ENCODE measurements at places on chromosomes 7 and 10.
A peak's percentile ranks its signal among the peaks of the same experiment; 100 is the strongest.

GRCh38 chr7:27965650-27966049 is 214.9 kb downstream of the JAZF1 start:
- no peak for DNase-seq

DNA sequence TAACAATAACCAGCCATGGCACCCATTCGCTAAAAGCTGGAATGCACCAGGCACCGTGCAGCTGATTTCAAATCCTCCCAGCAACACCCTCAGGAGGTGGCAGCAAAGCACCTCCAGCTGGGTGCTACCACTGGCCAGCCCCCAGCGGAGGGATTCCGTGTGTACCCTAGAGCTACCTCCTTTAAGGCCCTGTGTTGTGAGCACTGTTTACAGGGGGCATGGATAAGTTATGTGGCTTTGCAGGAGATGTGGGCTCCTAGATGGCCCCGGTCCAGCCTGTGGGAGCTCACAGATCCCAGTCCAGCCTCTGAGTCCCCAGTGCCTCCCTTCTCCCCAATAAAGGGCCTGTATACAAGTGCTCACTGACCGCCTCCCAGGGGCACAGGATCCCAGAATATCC is 27.1 kb downstream of the TNRC18 start:
- DNase-seq, result peak; percentile 47

GRCh38 chr10:122379041-122379440 is 4.5 kb downstream of the PLEKHA1 start:
- no peak for DNase-seq

- no peak for DNase-seq
Observed at GRCh38 chr7:71615017-71615416, 483.1 kb downstream of the GALNT17 start.

DNA sequence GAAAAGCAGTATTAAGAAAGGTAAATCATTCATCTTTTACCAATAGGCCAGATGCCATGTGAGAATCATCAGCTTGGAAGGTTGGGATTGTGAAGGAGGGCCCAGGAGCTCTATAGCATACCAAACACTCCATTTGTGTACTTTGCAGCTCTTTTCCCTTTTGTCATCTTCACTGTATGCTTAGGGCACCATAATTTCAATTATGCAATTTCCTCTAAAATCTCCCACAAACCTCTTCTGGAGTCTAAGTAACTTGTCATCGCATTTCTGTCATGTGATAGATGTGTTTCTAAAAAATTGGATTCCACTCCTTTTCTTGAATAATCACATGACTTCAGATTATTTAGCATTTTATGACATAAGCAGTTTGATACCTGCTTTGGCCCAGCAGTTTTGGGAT is 17.9 kb downstream of the RPP30 start:
- DNase-seq, result no peak

- no peak for DNase-seq
Observed at GRCh38 chr10:77105761-77106221, 531.8 kb downstream of the KCNMA1 start.

DNA sequence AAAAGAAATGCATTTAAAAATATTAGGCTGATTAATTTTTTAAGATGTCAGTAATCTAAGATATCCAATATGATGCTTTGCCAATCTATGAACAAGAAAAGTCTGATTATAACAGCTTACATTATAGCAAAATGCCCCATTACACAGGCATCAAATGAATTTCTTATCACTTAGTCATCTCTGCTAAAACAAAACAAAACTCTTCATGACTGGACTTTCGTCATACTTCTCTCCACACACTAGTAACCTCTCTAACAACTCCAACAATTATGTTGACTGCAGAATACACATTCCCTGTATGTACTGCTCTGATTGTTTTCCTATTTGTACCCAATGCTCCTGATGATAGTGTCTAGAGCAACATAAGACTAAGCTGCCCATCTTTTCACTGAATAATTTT is 3.8 kb upstream of the MKI67 start:
- DNase-seq, result no peak

- no peak for DNase-seq
Observed at GRCh38 chr10:58554316-58554715, 41.6 kb downstream of the BICC1 start.

DNA sequence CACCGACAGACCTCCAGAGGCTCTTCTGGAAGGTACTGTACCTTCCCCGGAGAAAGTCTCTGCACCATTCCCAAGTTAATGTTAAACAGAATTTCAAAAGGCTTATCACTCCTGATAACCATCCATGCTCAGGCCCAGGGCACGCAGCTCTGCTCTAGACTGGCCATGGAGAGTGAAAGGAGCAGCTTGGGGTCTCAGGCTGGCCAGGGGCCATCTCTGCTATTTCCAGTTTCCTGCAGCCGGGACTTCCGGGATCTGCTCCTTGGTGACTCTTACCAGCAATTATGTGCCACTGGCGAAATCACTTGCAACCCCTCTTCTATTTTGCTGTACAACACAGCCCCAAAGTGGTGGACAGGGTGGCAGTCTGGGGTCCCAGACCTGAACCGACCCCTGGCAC is 6.0 kb downstream of the CLDN15 start:
- DNase-seq, result no peak

DNA sequence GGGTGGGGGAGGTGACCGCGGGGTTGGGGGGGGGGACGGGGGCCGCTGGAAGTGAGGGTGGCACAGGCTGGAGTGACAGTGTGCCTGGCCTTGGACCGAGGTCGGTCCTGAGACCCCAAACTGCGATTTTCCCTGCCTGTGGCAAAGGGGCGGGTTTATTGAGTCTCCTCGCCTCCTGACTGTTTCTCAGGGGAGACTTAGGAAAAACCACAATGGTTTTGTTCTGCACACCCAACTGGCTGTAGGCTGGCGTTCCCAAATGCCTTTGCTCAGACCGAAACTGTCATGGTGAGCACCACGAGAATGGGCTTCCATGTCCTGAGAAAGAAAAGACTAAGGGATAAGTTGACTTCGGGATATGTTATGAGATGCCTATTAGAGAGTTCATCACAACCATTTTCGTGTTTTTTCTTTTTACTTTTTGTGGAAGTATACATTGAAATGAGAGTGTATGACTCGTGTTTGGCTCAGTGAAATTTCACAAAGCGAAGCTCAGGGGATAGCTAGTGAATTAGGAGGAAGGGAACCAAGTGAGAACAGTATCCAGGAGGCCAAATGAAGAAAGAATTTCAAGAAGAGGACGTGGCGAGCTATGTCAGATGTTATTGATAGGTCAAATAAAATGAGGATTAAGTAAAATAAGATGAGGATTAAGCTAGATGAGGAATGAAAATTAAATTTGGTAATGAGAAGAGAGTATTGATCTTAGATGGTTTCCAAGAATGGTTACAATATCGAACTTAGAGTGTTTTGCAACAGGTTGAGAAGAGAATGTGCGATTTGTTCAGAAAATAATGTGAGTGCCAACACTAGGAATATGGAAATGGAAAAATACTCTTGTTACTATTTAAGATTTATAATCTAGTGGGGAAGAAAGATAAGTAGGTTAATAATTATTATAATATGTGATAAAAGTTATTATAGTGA is 918 bp downstream of the NET1 start:
- peak; percentile 14 for DNase-seq

GRCh38 chr10:94012834-94013233 is 19.1 kb downstream of the PLCE1 start:
- DNase-seq, result no peak

- DNase-seq, result no peak
Observed at GRCh38 chr10:47090903-47091302, 179.7 kb downstream of the PTPN20 start.

DNA sequence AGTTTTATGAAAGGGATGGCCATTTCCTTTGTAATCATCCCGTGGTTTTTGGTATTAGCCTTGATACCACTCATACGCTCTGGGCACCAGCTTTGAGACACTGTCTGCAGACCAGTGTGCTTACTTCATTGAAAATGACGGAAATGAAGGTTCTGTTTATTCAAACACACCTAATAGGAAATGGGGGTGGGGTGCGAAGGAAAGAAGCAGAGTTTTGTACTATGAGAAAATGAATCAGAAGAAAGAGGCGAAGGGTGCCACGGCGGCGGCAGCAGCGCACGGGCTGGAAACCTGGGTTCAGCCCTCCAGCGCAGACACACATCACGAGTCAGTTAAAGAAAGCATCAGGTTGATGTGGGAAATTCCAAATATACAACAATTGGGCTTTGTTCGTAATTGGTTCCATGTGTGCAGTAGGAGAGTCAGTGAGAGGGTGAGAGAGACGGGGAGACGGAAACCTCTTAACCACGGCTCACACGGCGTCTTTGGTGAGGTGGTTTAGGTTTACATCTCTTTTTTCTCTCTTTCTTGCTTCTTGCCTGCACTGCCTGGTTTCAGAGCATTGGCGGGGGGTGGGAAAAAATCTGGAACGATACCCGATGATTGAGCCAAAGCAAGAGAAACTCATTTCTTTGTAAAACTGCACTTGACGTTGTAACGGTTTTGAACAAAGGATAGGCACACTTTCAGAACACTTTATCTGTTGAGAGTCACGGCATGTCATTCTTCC is 321.2 kb downstream of the FRMD4A start:
- no peak for DNase-seq

DNA sequence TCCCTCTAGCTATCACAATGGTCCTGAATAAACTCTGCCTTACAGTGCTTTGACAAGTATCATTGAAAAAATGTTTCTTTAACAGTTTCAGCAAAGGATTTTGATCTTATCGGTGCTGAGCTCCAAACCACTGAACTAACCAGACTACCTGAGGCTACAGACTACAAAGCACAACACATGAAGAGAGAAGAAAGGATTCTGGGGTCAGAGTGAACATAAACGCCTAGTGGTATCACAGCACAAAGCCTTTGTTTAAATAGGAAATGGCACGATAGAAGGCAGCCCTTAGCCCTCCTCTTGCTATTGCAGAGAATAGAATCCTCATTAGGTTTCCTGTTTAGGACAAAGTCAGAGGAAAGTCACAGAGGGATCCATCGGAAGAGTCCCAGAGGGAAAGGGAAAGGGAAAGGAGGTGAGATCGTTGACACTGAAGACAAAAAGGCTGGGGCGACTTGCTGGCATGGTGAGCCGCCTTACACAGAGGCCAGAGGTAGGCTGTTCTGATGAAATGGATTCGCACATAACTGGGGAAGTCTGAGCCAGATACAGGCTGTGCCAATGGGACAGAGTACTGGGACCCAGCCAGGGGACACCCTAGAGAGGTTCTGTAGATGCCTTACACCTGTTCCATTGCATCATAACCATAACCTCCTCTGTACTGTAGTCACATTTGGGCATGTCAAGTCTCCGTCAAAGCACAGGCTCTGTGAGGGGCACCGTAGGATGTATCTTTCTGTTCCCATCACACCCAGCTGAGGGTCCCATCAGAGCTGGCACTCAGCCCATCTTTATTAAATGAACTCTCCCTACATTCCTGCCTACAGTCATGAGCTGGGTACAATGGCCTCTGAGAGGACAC is 71.5 kb downstream of the XPNPEP1 start:
- DNase-seq, result no peak

- no peak for DNase-seq
Observed at GRCh38 chr7:116968631-116969030, 15.3 kb downstream of the ST7 start.

DNA sequence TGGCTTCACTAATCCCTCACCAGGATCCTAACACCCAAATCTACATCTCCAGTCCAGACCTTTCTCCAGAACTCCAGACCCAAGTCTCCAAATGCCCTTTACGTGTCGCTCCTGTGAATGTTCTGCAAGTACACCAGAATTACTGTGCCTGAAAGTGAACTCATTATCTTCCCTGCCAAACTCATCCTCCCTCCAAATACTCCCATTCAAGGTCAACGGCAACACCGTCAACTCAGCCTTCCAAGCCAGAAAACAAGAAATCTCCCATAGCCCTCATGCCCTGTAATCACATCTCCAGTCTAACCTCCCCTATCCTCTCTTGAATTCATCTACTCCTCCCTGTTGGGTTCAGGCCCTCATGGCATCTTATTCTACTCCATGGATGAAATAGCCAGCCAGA is 12.3 kb downstream of the CREB3L2 start:
- no peak for DNase-seq

- no peak for DNase-seq
Observed at GRCh38 chr7:96045181-96045580, 272.8 kb downstream of the DYNC1I1 start.

GRCh38 chr10:45411607-45411940 is 37.6 kb downstream of the ALOX5 start:
- DNase-seq, result no peak

- DNase-seq, result no peak
Observed at GRCh38 chr10:21260506-21261149, 264.9 kb downstream of the SKIDA1 start.

DNA sequence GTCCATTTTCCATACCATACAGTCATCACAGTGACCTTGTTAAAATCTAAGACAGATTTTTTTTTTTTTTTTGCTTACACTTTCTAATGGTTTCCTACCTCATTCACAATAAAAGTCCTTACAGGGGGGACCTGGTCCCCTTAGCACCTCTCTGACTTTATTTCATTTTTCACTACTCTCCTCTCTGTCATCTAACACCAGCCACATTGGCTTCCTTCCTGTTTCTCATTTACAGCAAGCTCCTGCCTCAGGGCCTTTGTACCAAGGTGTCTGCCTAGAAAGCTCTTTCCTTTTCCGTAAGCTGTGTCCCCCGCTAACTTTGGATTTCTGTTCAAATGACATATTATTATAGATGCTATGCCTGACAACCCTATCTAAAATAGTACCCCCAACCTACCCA is 27.7 kb downstream of the CC2D2B start:
- no peak for DNase-seq

All from hematopoietic multipotent progenitor cell treated with erythropoietin and hydrocortisone succinate and interleukin-3 and kit ligand, for 17 days (in vitro differentiated cells).